ENCODE measurements at places on chromosomes 2 and 18. TPM values are rescaled to one million over a fixed set of nuclear protein-coding genes. Genes with fewer than 3 reads are reported as not detected.

Gene CTNNA2
- total RNA-seq, result 0.22 TPM

Gene SOX11
- not detected for total RNA-seq

Gene DPY30
- 119 TPM for total RNA-seq

Gene MAPRE3
- 12.2 TPM for total RNA-seq

Gene AQP4
- not detected for total RNA-seq

Gene EML6
- 1.8 TPM for total RNA-seq

Gene IL1R1
- total RNA-seq, result 34.5 TPM

Gene TPO
- not detected for total RNA-seq

All from A549 treated with DMSO at 1 μM for 4 hours (cell line).